Activated B cell treated with CpG ODN at 0.5 μM for 24 hours (primary cell): ENCODE measurements at places on chromosomes 13 and 19.
A peak's percentile ranks its signal among the peaks of the same experiment; 100 is the strongest.

DNA sequence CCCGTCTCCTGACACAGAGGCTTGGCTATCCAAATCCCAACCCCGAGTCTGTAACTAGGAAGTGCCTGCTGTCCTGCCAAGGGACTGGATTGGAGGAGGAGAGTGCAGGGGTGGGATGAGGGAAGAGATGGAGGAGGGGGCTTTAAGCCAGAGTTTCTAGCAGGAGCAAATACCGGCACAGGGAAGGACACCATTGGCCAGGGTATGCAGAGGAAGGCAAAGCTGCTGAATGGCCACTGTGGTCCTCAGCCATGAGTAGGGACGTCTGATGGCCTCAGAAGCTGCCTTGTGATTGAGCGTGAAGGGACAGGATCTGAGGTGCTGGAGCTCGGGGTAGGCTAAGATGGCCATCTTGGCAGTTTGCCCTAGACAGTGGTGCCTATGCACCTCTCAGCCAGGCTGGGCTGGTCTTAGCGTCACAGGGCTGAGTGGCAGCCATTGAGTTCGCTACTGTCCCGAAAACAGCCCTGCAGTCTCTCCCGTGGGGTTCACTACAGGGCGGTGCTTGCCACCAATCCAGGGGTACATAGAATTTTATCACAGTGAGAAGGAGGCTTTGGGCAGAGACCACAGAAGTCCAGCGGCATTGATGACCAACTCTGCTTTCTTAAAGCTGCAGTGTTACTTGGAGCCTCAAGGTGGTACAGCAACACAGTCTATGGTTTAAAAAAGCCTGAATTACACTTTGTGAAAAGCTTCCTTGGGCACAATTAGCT is 61.8 kb downstream of the AKAP11 start:
- H3K4me3 ChIP-seq: no peak overlapping the region
- peaks cover 21% of the 10 kb centered on the region for H3K4me1 ChIP-seq
- no peak overlapping the region for H3K27ac ChIP-seq

- H3K4me3 ChIP-seq: no peak overlapping the region
- peaks cover 8% of the 10 kb centered on the region for H3K4me1 ChIP-seq
- no peaks in the 10 kb centered on the region for H3K27me3 ChIP-seq
- H3K36me3 ChIP-seq: no peaks in the 10 kb centered on the region
- no peak for DNase-seq
Measured at GRCh38 chr19:1807695-1808394, 4.2 kb downstream of the ATP8B3 start.

DNA sequence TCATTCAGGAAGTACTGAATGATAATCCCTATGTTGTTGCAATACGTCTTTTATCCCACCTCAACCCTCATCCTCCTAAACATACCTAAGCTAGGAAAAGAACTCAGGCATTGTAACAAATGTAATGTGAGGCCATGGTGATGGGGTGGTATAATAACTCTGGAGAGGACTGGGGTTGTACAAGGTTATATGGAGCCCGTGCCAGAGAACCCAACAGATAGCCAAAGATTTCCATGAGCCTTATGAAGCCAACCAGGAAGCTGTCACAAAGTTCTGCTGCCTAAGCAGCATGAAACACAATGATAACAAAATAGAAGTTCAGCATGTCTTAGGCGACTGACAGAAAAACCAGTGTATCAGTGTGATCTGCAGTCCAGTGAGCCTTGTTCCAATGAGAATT is 394.1 kb upstream of the NBEA start:
- no peaks in the 10 kb centered on the region for H3K36me3 ChIP-seq
- no peak for DNase-seq
- H3K4me1 ChIP-seq: no peaks in the 10 kb centered on the region
- no peaks in the 10 kb centered on the region for H3K27me3 ChIP-seq
- H3K27ac ChIP-seq: no peak overlapping the region

- no peak overlapping the region for H3K27ac ChIP-seq
- DNase-seq: no peak
- H3K36me3 ChIP-seq: no peaks in the 10 kb centered on the region
- H3K27me3 ChIP-seq: no peaks in the 10 kb centered on the region
- H3K4me3 ChIP-seq: no peak overlapping the region
Measured at GRCh38 chr13:47459512-47459911, 541.6 kb downstream of the SUCLA2 start.

DNA sequence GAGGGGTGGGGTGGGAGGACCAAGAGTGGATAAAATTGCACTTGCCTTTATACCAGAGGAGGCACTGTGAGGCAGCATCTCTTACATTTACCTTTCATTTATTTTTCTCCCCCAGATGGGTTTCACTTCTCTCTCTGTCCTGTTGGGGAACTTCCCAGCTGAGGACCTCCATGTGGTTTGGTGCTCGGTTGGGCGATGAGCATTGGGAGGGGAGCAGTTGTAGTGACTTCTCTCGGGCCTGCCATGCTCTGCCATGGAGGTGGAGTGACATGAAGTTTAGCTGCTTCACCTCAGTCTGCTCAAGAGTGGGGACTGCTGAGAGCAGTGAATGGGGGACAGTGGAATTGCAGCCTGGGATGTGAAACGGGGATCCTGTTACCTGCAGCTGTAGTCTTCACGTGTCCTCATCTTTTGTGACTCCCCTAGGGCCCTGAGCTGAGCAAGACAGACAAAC is 23.1 kb upstream of the CXCL17 start:
- peak overlapping the region; percentile 92 for H3K27ac ChIP-seq
- no peaks in the 10 kb centered on the region for H3K36me3 ChIP-seq
- peaks cover 68% of the 10 kb centered on the region for H3K4me1 ChIP-seq
- DNase-seq: peak; percentile 58

DNA sequence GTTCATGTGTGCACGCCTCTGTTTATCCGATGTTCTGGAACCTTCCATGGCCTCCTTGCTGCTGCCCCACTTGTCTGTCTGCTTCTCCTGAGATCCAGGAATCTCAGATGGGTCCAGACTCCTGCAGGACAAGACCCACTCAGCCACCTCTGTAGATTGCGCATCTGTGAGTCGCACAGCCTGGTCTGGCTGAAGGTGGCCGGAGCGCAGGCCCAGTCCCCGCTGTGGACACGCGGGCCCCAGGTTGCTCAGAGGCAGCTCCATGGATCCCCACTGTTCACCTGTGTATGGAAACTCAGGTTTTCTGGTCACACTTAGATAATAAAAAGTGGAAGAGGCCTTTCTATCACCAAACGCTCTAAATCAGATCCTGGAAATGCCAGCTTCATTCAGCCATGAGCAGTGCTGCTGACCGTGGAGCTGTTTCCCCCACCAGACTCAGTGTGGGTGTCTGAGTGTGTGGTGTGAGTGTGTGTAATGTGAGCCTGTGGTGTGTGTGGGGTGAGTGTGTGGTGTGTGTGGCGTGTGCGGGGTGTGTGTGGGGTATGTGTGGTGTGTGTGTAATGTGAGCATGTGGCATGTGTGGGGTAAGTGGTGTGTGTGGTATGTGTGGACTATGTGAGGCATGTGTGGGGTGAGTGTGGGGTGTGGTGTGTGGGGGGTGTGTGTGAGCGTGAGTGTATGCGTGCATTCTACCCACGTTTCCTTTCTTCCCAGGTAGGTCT is 59.5 kb downstream of the MCF2L start:
- no peak for DNase-seq
- H3K4me1 ChIP-seq: no peaks in the 10 kb centered on the region
- H3K4me3 ChIP-seq: no peak overlapping the region
- no peaks in the 10 kb centered on the region for H3K27me3 ChIP-seq
- no peaks in the 10 kb centered on the region for H3K36me3 ChIP-seq
- H3K27ac ChIP-seq: no peak overlapping the region

GRCh38 chr13:52169839-52170238 is 10.4 kb upstream of the NEK3 start:
- no peak overlapping the region for H3K4me3 ChIP-seq
- no peak overlapping the region for H3K27ac ChIP-seq
- peaks cover 68% of the 10 kb centered on the region for H3K36me3 ChIP-seq

- H3K4me3 ChIP-seq: no peak overlapping the region
- H3K27ac ChIP-seq: no peak overlapping the region
- no peak for DNase-seq
Measured at GRCh38 chr19:44772959-44773358, 4.7 kb upstream of the CBLC start.

DNA sequence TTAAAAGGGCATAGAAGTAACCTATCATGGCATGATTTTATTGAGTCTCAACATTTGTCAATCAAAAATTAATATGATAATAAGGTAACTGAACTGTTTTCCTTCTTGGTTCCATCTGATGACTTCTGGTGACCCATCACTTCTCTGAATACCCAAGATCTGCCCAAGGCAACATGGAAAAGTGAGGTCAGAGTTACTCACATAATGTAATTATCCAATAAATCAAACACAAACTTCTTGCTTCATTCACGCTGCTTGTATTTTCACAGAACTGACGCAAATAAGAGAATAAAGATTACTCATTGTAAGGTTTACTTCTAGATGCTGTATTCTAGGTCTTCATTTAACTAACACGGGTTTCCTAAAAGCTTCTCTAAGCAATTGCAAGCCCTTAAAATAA is 361.6 kb downstream of the RBM26 start:
- no peaks in the 10 kb centered on the region for H3K4me1 ChIP-seq
- H3K27me3 ChIP-seq: peaks cover 11% of the 10 kb centered on the region
- H3K27ac ChIP-seq: no peak overlapping the region
- no peak for DNase-seq
- H3K36me3 ChIP-seq: no peaks in the 10 kb centered on the region
- no peak overlapping the region for H3K4me3 ChIP-seq

- H3K4me1 ChIP-seq: peaks cover 25% of the 10 kb centered on the region
- no peak overlapping the region for H3K4me3 ChIP-seq
- H3K36me3 ChIP-seq: no peaks in the 10 kb centered on the region
- no peak overlapping the region for H3K27ac ChIP-seq
- peaks cover under 1% of the 10 kb centered on the region for H3K27me3 ChIP-seq
Measured at GRCh38 chr13:112686987-112687386, 2.9 kb upstream of the ATP11A start.

DNA sequence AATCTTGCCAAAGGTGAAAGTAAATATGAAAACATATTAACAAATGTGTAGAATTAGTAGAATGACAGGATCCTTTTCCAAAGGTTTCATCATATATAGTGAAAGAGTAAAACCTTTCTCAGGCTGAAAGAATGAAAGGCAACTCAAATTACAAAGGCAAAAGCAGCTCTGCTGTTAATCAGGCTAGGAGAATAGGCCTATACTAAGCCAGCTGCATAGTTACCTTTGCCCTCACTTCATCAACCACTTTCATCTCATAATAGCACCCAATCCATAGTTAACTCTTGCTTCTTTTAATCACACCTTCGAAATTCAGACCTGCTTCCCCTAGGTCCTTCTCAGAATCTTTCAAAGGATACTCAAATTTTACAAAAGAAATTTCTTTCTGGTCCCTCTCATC is 1167.6 kb upstream of the ATXN8OS start:
- DNase-seq: no peak
- no peaks in the 10 kb centered on the region for H3K36me3 ChIP-seq
- no peak overlapping the region for H3K27ac ChIP-seq
- no peak overlapping the region for H3K4me3 ChIP-seq

DNA sequence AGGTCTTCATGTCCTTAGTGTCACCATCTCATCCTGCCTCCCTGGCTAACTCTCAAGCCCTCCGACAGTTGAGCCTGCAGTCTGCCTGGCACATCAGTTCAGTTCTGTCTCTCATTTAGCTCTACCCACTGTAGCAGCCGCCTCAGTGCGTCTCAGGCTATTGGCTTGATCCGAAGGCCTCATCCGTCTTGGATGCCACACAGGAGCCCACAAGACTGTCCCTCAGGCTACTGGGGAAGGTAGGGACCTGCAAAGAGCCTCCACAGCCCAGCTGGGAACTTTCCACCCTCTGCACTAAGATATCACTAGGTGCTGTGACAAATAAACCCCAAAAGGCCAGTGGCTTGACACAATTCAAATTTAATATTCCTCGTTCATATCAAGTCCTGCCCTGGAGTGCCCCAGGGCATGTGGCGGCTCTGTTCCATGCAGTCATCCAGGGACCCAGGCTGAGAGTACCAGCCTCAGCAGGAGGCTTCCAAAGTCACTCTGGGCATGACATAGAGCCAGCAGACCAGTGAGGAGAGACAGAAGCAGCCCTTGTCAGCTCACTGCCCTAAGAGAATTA is 5.7 kb downstream of the VSTM2B start:
- DNase-seq: no peak
- no peak overlapping the region for H3K27ac ChIP-seq
- H3K4me3 ChIP-seq: no peak overlapping the region
- H3K36me3 ChIP-seq: no peaks in the 10 kb centered on the region
